ENCODE measurements at places on chromosomes 3 and 15.

DNA sequence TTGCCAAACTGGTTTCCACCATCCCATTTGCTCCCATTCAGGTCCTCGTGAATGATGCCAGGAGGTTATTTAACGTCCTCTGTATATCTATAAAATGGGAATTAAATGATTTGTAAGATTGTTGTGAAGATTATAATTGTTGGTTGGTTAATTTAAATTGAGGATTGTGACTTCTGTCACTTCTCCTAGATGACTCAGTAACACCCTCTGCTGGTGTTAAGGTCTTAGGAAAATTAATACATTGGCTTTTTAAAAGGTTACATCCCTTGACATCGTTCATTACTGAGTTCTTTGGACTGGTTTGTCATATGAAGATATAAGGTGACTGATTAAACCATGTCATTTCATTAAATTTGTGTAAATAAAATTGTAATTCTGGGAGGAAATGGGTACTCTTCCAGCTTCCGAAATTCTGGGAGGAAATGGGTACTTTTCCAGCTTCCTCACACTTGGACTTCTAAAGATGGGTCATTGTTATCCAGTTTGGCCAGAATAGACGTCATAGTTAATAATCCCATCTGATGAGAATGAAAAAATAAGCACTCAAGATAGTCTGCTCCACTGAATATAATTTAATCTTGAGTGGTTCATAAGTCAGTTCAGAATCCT, 33.3 kb upstream of the PAQR5 start:
- DNase-seq, result peak; percentile 8

- DNase-seq, result no peak
Measured at GRCh38 chr3:49699281-49699979, 10.1 kb downstream of the RNF123 start.

DNA sequence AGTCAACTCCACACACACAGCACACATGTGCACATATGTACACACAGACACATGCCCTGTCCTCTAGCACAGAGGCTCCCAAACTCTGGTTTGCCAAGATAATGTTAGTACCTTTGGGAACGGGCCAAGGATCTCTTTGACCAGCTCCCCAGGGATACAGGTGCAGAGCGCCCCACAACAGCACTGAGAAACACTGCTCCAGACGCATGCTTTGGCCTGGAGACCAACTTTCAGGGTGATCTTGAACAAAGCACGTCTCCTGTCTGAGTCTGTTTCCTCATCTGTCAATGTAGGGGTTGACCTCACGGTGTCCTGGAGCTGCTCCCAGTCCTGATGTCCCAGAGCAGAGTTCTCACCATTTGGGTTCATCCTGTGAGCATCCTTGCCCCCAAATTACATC, 15.9 kb upstream of the SKOR1 start:
- no peak for DNase-seq

DNA sequence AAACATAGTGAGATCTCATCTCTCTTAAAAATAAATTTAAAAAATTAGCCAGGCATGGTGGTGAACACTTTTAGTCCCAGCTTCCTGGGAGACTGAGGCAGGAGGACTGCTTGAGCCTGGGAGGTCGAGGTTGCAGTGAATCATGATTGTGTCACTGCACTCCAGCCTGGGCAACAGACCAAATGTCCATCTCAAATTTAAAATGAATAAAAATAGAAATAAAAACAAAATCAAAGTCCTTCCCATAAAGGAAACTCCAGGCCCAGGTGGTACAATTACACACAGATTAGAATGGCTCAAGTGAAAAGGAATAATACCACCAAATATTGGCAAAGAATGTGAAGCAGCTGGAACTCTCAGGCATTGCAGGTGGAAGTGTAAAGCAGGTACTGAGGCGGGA, 19.3 kb upstream of the ATP10A start:
- no peak for DNase-seq
